GM04504 (cell line): ENCODE measurements at places on chromosomes 4 and X.

DNA sequence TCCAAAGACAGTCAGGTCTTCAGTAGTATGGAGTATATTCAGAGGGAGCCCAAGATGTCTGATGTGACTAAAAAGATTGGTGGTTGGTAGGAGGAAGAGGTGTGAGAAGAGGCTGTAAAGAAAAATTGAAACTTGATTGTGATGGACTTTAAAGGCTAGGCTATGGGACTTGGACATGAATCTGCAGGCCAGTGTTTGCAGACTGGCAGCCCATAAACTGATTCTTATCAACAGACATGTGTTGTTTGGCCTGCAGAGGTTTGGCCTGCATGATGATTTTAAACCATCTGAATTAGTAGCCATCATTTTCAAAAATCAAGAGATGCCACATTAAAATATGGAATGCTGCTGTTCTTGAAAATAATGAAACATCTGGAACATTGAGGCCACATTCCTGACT is 5.4 kb upstream of the AR start:
- DNase-seq = no peak

DNA sequence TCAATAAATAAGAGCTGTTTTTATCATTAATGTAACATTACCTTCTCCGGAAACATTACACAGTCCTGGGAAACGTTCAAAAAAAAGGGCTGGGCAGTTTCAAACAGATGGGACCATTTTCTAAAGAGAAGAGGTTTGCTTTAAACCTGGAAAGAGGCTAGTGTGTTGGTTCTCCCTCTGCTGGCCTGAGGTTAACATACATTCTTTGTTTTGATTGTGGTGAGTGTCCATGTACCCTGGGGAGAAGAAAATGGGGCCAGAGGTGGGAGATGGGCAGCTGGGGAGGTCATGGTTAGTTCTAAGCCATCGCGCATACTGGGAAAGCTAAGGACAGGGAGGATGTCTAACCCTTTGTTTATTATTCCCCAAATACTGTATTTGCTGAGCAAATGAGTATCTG is 194.7 kb downstream of the CPEB2 start:
- DNase-seq = no peak

DNA sequence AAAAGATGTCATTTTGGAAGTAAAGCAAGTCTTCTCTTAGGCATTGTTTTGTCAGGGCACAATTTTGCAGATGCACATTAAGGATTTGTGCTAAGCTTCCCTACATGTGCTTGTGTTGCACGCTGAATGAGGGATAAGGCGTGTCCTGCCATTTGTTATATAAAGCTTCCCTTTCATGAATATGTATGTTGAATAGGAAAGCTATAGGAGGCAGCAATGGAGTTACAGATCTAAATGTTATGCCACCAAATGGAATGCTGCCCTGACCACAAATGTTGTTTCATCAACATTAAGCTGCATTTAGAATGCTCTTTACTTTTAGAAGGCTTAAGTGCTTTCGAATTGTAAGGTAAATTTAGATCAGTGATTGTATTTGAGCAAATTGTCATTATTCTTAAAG is 20.9 kb downstream of the SGMS2 start:
- no peak for DNase-seq

GRCh38 chrX:150205011-150205410 is 158.1 kb upstream of the MAMLD1 start:
- no peak for DNase-seq

DNA sequence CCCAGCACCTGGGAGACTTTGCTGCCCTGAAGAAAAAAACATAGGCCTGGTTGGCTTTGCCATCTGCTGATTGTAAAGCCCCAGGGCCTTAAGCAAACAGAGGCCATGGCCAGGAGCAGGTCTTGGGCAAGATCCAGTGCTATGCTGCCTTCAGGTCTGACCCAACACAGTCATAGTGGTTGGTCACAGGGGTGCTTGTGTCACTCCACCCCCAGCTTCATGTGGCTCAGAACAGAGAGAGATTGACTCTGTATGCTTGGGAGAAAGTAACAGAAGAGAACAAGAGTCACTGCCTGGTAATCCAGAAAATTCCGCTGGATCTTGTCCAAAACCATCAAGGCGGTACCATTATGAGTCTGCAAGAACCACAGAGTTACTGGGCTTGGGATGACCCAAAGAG is 24.4 kb upstream of the SMARCA5 start:
- DNase-seq = no peak

GRCh38 chr4:76963131-76963750 is 13.7 kb downstream of the SEPTIN11 start:
- DNase-seq = no peak

DNA sequence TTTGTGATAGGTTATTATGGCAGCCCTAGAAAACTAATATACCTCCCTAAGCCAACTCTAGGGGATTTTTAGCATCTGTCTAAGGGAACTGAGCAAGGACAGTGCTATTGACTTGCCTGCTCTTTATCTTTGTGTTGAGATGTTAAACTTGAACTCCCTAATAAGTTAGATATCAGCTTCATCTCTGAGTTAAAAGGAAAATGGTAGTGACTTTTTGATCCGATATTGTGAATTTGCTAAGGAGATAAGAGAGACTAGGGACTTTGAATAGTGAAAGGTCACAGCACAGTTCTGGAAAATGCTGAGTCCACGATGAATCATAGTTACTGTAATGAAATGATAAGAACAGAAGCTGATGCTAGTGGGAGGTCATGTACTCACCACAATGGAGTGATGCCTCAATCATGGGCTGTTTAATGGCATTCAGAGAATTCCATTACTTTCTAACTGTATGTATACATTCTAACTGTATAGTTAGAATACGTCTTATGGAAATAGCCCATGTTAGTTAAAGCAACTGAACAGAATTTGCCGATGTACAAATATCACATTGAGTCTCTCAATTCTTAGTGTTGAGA is 147.2 kb downstream of the GLRA3 start:
- DNase-seq = no peak

GRCh38 chrX:40106676-40107290 is 9.0 kb upstream of the BCOR start:
- no peak for DNase-seq

GRCh38 chr4:102431608-102431961 is 69.6 kb upstream of the NFKB1 start:
- DNase-seq = no peak
